ENCODE measurements at places on chromosomes 4 and X.

GRCh38 chr4:6943012-6943884 is 33.6 kb downstream of the TBC1D14 start:
- no peak for DNase-seq

- DNase-seq: no peak
These were observed 1029.8 kb upstream of the AGA start for GRCh38 chr4:178471994-178472393.

DNA sequence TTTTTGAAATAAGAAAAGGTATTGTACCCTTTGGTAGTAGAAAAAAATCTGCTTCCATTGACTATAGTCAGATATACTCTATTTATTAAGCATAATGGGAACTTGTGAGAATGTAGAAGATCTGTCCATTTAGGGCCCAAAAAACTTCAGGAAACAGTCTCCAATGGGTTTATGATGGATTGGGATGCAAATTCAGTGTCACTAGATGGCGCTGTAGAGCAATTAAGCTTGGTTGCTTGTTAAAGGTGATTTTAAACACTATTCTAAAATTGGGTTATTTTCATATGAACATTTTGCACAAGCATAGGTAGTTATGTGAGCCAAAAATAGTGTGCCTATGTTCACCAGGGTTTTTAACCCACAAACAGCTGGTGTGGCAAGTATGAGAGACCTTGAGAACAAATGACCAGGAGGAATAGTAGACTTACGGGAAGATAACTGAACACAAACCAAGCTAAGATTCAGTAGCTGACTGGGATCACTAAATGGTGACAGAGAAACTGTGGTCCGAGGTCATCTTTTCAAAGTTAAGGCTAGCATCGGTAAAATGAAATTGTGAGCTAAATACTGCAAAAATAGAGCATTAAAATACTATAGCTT is 80.3 kb upstream of the LSM6 start:
- DNase-seq: no peak

DNA sequence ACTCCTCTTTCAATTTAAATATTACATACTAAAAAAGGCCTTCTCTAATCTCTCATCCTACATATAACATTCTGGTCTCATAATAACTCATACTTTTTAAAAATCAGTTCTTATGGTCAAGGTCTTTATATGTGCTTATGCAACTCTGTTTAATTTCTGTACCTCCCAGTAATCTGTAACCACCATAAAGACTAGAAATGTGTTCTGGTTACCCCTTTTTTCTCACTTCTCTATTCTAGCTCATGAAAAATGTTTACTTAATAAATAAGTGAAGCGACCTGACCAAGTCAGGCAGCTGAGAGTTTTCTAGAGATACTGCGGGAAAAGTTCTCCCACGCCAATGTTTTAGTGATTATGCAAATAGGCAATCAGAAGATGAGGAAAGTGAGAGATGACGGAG is 548.8 kb upstream of the FAM241A start:
- DNase-seq: no peak

DNA sequence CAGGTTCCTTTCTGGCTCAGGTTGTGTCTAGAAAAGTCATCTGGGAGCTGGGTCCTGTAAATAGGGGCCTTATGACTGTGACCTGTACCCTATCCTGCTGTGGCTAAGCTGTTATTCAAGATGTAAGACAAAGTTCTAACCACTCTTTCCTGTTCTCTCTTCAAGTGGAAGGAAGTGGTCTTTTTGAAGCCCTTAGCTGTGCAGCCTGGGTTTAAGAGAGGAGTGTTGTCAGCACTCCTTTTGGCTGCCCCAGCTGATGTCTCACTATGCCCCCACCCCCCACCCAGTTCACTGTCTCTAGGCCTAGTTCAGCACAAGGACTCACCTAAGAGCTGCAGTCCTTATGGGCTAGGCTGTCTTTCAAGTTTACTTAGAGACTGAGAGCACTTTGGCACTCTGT is 1069.5 kb downstream of the FAM133A start:
- DNase-seq: no peak

GRCh38 chr4:150033081-150033480 is 45.2 kb upstream of the DCLK2 start:
- DNase-seq: no peak

GRCh38 chrX:145190801-145191389 is 56.4 kb upstream of the SPANXN1 start:
- no peak for DNase-seq

GRCh38 chr4:42268824-42269223 is 116.4 kb upstream of the BEND4 start:
- no peak for DNase-seq

GRCh38 chr4:79455216-79455615 is 47.2 kb upstream of the GK2 start:
- DNase-seq: no peak

Measured in RWPE2 (cell line).